Fibroblast of the aortic adventitia (primary cell): ENCODE measurements at places on chromosomes 6 and 20.

DNA sequence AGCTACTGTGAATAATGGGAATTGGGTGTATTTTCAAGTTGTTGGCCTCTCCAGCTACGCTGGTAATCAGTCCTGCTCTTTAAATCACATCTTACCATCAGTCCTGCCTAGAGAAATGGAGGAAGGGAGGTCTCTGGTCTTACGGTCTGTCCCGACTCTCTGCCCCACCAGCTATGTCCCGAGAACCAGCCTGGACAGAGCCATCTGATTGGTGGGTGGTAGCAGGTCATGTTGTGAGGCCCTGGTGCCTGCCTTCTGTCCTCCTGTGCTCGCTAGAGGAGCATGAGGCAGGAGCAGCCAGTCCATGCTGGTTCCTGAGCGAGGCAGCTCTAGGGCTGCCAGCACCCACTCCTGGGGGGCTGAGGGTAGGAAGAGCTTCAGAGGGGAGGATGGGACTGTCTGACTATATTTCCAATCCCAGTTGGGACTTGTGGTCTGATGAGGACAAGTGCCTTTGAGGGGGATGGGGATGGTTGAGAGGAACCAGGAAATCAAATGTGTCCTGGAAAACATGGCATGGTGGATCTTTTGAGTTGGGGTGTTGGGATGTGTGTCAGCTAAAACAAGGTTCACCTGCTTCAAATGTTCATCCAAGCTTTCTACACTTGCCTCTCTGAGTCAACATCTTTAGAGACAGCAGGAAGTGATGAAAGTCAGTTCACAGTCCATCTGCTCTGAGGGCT lies 33.0 kb downstream of the SYNJ2 start:
- DNase-seq: peak; percentile 27

DNA sequence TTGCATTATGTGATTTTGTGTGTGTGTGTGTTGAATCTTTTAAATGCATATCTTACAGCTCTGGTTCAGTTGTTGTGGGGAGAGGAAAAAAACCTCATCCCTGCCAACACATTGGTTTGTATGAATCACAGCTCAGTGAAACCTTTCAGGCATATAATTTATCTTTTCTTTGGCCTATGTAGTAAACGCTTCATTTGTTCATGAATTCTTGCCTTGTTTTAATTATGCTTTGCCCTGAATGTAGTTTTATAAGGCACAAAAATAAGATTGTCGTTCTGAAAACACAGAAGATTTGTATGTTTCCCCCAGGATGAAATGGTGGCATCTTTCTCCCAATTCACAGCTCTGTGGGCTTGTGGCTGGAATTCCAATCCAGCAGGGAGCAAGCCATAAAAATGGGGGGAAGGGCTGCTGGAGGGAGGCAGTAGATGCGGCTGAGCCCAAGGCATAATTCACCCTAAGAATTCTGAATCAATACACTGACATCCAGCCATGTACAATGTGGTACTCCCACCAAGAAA lies 45.1 kb downstream of the BCAS1 start:
- DNase-seq: peak; percentile 72

DNA sequence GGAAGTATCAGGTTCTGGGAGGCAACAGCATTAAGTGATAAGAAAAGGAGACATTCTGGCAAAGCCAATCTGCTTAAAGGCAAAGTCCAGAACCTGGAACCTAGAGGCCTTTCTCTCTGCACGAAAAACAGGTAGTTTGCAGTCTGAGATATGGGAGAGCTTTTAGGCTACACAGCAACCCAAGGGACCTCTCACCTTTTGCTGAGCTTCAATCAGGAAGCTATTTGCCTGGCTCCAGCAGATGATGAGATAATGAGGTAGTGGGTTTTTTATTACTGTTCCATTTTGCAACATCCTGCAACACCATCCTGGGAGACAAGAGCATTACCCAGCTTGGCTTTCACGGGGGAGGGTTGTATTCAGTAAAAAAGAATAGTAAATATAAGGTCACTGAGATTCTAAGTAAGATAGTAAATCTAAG lies 143.1 kb downstream of the ADGRG6 start:
- no peak for DNase-seq

DNA sequence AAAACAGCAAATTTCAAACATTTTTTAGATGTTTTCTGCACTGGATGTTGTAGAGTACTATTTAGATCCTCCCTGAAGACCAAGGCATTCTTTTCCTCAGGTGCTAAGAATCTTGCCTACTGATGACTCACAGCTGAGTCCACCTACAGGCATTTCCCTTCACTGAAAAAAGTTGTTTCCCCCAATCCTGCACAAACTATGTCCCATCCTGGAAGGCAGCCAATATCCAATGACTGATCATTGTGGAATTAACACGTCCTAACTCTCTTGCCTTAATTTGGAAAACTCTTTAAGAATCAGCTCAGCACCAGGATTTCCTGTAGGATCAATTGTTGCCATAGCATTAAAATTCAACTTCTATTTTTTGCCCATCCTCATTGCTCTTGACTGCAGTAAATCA lies 268.4 kb upstream of the IRAK1BP1 start:
- peak; percentile 97 for DNase-seq

DNA sequence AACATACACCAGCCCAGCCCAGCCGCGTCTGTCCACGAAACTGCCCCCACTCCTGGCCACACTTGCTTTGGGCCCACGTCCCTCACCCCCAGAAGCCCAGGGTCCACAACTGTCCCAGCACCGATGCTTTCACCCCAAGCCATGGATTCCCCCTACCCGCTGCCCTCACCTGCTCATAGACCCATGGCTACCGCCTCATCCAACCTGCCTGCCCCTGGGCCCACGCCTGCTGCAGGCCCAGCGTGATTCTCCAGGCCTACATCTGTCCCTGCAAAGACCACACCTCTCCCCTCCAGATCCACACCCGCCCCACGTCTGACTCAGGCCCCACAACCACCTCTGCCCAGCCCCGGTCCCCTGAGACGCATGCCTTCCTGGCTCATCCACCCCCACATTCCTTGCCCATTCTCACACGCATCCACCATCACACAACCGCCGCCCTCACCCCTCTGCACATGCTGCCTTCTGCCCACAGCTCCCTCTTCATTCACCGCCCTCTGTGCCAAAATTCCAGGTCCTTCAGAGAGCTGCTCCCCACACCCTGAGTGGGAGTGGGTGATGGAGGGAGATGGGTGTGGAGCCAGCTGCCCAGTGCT lies 86.7 kb downstream of the GRM4 start:
- peak; percentile 38 for DNase-seq

GRCh38 chr20:60038400-60039008 lies 80.3 kb downstream of the CDH26 start:
- no peak for DNase-seq

DNA sequence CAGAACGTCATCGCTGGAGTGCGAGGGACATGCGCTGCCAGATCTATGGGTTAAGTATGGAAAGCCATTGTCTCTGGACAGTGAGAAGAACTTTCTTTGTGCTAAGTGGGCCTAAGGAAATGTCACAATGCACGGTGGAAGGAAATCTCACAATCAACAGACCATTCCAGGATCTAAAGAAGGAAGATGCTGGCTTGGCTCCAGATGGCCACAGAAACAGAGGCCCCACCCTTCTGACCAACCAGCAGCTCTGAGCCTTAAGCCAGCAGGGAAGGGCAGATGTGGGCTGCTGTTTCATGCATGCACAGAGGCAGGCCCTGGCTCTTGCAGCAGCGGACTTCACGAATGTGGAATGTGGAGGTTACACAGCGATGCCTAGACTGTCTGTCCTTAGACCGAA lies 156.3 kb downstream of the SOBP start:
- peak; percentile 94 for DNase-seq

- no peak for DNase-seq
Observed at GRCh38 chr6:156058356-156058755, 602.7 kb upstream of the NOX3 start.

- DNase-seq: no peak
Observed at GRCh38 chr20:19396460-19397081, 184.1 kb downstream of the SLC24A3 start.
